ENCODE measurements at places on chromosomes 2 and 18.

GRCh38 chr2:217631115-217631514 lies 371.7 kb downstream of the TNS1 start:
- DNase-seq: no peak

GRCh38 chr2:239768907-239769553 lies 256.1 kb downstream of the NDUFA10 start:
- no peak for DNase-seq

DNA sequence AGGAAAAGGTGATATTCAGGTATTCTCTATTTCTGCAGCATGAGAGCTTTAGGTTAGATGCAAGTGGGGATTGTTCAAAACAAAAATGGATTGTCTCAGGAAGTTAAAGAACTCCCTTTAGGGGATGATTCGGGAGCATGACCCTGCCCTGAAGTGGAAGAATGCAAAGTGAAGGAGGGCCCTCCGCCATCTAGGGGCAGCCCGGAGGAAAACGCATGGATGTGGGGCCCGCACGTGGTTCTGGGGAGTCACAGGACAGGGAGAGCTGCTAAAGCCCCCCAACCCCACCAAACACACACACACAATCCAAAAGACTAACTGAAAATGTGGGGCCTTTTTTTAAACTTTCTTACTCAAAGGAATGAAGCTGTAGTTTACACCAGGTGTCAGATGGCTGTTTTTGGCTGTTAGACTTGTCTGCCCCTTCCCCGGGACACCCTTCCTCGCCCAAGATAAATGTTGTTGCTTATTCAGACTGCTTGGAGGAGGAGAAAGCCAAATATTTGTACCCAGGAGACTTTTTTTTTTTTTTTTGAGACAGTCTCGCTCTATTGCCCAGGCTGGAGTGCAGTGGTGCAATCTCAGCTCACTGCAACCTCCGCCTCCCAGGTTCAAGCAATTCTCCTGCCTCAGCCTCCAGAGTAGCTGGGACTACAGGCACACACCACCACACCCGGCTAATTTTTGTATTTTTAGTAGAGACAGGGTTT lies 78.8 kb downstream of the HNRNPLL start:
- DNase-seq: no peak

DNA sequence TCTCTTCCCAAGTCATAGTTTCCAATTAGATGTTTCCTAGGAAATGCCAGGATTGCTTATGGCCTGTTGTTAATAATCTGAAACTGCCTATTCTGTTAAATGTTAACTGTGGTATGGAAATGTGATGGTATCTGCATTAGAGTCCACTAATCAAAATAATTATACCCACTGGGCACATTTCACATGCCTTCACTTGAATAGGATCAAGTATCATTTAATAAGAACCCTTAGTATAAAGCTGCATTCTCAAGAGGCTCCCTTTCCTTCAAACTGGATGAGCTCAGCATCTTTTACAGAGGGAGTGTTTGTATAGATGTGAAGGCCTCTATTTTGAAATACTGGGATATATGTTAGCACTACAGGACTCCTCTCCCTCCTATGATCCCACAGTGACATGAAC lies 477.2 kb upstream of the VRK2 start:
- DNase-seq: no peak

DNA sequence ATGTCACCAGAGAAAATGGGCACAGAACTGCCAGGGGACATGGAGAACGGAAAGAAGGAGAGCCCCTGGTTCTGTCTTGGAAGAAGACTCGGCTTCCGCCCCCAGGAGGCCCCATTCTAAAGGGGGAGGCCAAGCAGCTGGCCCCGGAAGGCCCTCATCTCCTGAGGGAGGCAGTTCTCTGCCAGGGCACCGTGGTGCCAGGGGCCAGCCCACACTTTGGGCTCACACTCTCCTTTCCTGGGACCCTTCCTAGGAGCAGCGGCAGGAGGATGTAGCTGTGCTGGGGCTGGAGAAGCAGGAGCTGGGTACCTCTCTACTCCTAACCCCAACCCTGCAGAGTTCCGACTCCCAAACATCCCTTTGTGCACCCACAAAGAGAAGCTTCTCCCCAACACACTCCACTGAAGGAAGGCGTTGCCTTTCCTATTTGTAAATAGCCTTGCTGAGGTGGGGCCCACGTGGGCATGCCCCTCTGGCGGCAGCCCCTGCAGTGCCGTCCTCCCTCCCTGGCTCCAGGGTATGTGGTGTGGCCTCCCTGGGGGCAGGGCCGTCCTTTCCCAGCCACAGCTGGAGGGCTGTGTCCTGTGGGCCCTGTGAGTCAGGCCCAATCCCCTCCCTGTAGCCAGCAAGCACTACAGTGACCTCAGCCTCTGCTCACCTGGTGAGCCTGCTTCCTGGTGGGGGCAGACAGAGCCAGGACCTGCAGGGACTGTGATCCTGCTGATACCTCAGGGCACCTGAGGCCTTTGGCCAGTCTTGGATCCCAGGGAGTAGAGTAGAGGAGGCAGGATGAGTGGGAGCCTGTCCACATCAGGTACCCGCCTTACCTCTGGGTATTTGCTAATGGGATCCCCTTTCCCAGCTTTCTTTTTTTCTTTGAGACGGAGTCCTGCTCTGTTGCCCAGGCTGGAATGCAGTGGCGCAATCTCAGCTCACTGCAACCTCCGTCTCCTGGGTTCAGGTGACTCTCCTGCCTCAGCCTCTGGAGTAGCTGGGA lies 26.6 kb downstream of the ZFP36L2 start:
- DNase-seq: no peak

GRCh38 chr2:224930124-224930523 lies 112.1 kb downstream of the DOCK10 start:
- no peak for DNase-seq

- no peak for DNase-seq
Observed at GRCh38 chr2:100265226-100265625, 57.1 kb downstream of the LONRF2 start.

GRCh38 chr2:110780461-110780860 lies 48.1 kb downstream of the ACOXL start:
- DNase-seq: no peak

DNA sequence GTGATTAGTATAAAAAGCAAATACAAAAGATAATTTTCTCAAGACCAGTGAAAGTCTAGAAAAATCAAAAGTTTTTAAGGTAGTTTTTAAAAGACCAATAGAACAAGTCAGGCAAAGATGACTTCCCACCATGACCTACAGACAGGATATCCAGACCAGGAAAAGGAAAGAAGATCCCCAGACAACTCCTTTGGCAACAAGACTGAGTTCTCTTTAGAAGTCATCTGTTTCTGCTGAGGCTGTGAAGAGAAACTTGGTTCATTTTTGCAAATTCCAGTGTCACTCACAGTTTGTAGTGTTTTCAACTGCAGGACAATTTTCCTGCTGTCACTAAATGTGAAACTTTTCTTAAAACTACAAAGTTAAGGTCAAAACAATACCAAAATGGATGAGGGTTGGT lies 240.9 kb upstream of the SIX2 start:
- DNase-seq: no peak

GRCh38 chr18:13559754-13560153 lies 166.6 kb downstream of the FAM210A start:
- DNase-seq: no peak

DNA sequence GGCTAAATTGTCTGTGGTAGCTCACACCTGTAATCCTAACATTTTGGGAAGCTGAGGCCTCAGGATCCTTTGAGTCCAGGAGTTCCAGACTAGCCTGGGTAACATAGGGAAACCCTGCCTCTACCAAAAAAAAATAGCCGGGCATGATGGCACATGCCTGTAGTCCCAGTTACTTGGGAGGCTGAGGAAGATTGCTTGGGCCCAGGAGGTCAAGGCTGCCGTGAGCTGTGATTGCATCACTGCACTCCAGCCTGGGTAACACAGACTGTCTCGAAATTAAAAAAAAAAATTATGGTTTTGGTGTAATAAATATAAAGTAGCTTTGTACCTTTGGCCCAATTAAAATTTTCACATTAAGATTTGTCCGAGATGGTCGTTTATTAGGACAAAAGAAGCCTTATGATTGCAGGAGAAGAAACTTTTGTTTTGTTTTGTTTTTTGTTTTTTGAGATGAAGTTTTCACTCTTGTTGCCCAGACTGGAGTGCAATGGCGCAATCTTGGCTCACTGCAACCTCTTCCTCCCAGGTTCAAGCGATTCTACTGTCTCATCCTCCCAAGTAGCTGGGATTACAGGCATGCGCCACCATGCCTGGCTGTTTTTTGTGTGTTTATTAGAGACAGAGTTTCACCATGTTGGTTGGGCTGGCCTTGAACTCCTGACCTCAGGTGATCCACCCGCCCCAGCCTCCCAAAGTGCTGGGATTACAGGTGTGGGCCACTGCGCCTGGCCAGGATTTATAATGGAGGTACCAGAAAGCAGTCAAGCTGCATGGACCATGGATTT lies 4.1 kb downstream of the MTA3 start:
- no peak for DNase-seq
